GM12865 (cell line): ENCODE measurements at places on chromosomes 16 and 17.

GRCh38 chr17:58808609-58809563, 53.2 kb downstream of the PPM1E start:
- DNase-seq: no peak

- DNase-seq: no peak
Measured at GRCh38 chr17:8161289-8162232, 1.2 kb downstream of the VAMP2 start.

DNA sequence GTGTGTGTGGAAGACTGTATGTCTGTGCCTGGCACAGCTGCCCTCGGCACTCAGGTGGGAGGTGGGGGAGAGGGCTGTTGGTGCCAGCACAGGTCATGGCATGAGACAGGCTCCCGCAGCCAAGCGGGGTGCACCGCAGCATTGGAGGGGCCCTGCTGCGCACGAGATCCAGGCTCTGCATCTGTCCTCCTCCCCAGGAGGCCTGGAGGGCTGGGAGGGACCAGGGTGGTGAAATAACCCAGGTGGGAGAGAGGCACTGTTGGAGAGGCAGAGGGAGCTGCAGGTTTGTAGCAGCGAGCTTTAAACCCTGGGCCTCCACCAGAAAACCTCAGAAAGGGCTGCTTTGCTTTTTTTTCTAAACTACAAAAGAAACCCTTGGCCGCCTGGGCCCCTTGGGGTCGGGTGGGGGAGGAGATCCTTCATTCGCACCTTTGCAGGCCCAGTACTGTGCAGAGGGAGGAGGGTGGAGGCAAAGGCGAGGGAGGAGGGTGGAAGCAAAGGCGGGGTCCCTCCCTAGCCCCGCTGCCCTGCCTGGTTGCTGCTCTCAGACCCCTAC, 241.7 kb downstream of the SEC14L1 start:
- DNase-seq: peak; percentile 28

GRCh38 chr17:72446525-72447250, 325.9 kb downstream of the SOX9 start:
- DNase-seq: no peak

- no peak for DNase-seq
Measured at GRCh38 chr16:88472637-88473205, 19.6 kb downstream of the ZFPM1 start.

DNA sequence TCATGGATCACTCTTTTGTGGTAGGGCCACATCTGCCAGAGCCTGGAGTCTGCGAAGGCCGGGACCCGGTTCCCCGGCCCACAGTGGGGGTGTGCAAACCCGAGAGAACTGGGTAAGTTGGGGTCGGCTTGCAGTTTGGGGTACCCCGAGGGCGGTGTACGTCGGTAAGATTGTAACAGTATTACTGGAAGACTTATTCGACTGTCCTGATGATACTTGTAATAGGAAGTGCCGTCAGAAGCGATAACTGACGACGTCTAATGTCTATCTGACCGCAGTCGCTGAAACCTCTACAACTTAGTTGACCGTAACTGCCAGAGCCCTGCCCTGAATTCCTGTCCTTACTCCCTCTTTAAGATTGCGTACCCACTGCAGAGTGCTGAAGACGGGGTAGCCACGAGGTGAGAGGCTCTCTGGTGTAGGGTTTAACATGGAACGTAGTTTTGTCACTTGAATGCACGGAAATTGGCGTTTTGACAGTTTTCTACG, 24.0 kb downstream of the TRPV2 start:
- peak; percentile 64 for DNase-seq

DNA sequence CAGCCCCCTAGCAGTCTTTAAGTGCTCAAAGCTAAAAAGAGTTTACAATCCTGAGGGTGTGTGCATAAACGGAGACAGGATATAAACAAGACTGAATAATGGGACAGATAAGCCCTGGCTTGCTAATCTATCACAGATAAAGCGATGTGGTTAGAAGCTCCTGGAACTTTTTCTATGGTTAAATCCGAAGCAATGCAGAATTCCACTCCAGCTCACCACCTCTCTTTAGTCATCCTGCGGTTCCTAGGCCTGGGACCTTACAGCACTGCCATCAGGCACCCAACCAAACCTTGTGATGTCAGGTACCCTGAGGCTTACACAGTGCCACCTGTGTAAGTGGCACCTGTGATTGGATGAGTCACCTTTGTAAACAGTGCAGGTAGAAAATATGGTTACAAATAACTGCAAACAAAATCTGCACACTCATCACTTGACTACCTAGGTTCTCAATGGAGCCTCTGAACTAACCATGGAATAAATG, 31.5 kb upstream of the B4GALNT2 start:
- no peak for DNase-seq

GRCh38 chr17:77613627-77614026, 344.9 kb upstream of the TNRC6C start:
- no peak for DNase-seq

DNA sequence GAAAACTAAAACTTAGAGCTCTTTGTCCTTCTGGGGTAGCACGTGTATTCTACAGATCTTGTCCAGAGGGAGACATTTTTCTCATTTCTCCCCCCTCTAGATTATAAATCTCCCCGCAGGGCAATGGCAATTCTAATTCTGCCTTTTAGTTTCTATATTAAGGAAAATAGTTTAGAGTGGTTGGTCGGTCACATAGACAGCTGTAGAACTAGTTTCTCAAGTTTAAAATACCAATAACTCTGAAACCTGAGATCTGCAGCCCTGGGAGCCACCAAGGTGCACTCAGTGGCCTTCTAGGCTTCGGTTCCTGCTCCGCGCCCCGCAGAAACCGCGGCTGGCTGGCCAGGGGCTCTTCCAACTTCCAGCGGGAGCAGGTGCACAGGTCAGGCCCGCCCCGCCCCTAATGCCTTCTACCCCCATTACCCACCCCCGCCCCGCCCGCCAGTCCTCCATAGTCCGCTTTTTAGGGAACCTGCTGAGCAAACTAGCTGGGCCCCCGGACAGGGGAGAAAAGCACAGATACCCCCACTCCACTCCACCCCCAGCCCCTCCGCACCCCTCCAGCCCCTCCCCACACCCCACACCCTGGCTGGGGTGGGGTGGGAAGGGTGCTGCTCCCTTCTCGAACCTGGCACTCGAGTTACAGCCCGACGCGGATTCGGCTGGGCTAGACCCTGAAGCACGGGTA, 431 bp downstream of the SLFN11 start:
- peak; percentile 46 for DNase-seq

- DNase-seq: no peak
Measured at GRCh38 chr16:56771558-56772279, 41.8 kb downstream of the NUP93 start.

GRCh38 chr16:8880839-8881510, 1.2 kb upstream of the LITAFD start:
- no peak for DNase-seq

DNA sequence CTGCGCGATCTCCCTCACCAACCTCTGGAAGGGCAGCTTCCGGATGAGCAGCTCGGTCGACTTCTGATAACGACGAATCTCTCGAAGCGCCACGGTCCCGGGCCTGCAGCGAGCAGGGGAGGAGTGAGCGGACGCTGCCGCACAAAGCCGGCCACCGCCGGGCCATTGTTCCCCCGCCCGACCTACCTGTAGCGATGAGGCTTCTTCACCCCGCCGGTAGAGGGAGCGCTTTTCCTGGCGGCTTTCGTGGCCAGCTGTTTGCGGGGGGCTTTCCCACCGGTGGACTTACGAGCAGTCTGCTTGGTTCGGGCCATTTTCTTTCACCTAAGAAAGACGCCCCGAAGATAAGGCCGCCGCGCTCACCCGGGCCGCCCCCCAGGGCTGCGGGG, 5.8 kb upstream of the UNK start:
- peak; percentile 82 for DNase-seq

GRCh38 chr16:89287777-89288576, 70.5 kb downstream of the ZNF778 start:
- DNase-seq: no peak
